ENCODE measurements at places on chromosomes 6 and 20.

GRCh38 chr6:154579046-154579445, 68.6 kb upstream of the CNKSR3 start:
- no peak overlapping the region for H3K27ac ChIP-seq
- H3K36me3 ChIP-seq = no peaks in the 10 kb centered on the region
- DNase-seq = no peak
- H3K4me3 ChIP-seq = no peak overlapping the region
- no peaks in the 10 kb centered on the region for H3K4me1 ChIP-seq

DNA sequence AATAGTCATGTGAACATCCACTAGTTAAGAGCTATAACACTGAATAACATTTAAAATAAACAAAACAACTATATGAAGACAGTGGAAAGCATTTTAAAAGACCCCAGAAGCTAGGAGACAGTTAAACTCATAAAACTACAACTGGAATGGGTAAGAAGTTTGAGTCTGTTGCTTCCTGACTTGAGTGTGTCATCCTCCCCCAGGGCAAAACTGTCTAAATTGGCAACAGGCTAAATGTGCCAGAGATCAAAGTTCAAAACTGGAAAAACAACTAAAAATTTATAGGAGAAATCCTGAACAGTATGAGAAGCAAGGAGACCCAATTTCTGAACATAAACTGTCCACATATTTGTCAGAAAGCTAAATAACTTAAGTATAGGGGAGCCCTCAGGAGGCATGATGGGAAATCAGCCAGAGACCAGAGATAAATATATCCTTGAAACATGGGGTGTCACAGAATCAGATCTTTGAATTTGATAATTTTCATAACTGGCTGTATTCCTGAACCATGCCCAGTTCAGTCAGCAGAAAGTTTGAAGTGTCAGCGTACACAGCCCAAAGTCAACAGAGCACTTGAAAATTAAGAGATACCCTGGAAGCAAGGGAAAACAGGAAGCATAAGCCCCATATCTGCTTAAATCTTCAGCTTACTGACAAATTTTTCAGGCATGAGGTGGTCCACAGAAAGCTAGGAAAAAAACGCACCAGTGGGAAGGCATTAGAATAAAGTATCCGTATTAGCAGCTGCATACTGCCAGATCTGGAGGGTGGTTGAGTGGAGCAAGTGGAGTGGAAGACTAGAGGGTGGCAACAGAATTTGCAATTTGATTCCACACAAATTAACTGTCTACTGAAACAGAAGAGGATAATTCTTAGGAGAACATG, 516.1 kb upstream of the MAN1A1 start:
- DNase-seq = no peak
- no peaks in the 10 kb centered on the region for H3K36me3 ChIP-seq
- H3K27ac ChIP-seq = no peak overlapping the region
- H3K4me1 ChIP-seq = no peaks in the 10 kb centered on the region

- no peak for DNase-seq
- peaks cover 3% of the 10 kb centered on the region for H3K4me1 ChIP-seq
These were observed 231.7 kb downstream of the SIM1 start for GRCh38 chr6:100232781-100233573.

- no peak overlapping the region for H3K27ac ChIP-seq
- peaks cover 25% of the 10 kb centered on the region for H3K4me1 ChIP-seq
These were observed 221.7 kb upstream of the ECI2 start for GRCh38 chr6:4356899-4357659.

DNA sequence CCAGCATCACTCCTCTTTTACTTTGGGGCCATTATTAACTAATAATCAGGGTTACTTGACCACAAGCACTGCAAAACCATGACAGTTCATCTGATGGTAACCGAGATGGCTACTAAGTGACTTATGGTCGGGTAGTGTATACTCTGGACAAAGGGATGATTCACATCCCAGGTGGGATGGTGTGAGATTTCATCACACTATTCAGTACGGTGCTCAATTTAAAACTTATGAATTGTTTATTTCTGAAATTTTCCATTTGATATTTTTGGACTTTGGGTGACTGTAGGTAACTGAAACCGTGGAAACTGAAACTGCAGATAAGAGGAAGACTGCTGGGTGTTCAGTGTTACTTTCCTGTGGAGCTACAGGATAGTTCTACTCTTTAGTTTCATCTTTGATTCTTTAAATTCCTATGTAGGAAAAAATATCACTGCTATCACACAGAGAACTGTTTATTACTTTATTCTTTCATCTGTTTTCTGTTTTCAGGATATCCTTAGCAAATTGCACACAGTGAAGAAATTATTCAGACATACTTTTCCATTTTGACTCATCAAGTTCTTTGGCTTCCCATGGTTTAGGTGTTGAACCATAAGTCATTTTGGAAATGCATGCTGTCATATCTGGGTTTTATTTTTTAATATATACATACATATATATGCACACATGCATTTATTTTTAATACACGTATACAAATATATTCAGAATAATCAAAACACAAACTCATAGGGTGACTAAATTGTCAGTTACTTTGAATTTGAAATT, 59.1 kb upstream of the C20orf144 start:
- no peak overlapping the region for H3K27ac ChIP-seq
- DNase-seq = no peak
- H3K4me1 ChIP-seq = no peaks in the 10 kb centered on the region
- no peak overlapping the region for H3K4me3 ChIP-seq
- H3K36me3 ChIP-seq = peaks cover 18% of the 10 kb centered on the region
- H3K27me3 ChIP-seq = no peaks in the 10 kb centered on the region

DNA sequence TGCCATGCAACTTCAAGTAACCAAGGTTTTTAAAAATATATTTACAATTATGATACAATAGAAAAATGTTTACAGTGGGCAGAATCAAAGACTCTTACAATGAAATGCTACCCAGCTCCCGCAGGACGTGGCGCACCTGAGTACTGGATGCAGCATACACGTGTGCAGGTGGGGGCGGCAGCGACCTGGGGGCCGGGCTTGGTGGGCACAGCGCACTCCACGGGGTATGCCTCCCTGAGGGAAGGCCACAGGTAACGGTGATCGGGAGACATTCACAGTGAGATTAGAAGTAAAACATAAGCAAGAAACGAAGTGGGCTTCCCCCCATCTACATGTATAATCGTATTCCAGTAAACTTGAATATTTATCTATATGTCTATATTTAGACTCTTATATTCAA, 54.2 kb downstream of the WDR27 start:
- H3K27me3 ChIP-seq = no peaks in the 10 kb centered on the region
- H3K36me3 ChIP-seq = peaks cover 32% of the 10 kb centered on the region
- no peak overlapping the region for H3K27ac ChIP-seq
- no peak for DNase-seq

- peaks cover 17% of the 10 kb centered on the region for H3K4me1 ChIP-seq
- no peak overlapping the region for H3K4me3 ChIP-seq
- no peak overlapping the region for H3K27ac ChIP-seq
These were observed 11.3 kb upstream of the GMPR start for GRCh38 chr6:16227048-16227562.

GRCh38 chr6:117496383-117496990, 14.0 kb downstream of the DCBLD1 start:
- no peak overlapping the region for H3K27ac ChIP-seq
- H3K27me3 ChIP-seq = no peaks in the 10 kb centered on the region
- no peak overlapping the region for H3K4me3 ChIP-seq
- DNase-seq = no peak

DNA sequence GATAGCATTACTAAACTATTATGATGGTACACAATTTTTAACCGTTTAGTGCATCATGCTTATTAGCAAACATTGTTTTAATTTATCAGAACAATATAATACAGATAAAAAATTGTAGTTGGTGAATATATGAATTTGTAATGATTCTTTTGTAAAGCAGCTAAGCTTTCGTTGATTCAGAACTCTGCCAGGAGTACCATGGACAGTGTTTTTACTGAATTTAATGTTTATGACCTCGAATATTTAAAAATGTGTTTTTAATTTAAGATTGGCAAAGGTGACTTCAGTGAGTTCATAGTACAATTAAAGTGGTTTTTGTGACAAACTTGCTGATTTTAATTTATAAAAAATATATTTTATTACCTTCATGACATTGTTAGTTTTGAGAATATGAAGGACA, 10.0 kb downstream of the AFDN start:
- H3K36me3 ChIP-seq = no peaks in the 10 kb centered on the region
- no peak overlapping the region for H3K4me3 ChIP-seq
- H3K27me3 ChIP-seq = no peaks in the 10 kb centered on the region
- DNase-seq = no peak

DNA sequence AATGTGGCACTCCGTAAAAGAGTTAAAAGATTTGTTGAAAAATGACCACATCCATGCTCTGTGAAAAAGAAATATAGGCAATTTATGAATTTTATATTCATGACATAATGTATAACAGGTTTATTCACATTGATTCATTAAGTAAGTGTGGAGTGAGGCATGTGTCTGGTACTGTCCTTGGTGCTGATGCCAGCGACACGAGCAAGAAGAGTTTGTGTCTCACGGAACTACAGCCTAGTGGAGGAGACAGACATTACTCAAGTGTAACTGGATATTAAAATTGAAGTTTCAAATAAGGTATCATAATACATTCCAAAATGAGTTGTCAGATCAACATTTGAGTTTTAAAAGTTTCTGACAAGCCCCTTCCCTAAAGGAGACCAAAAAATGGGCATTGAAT, 158.2 kb upstream of the PRND start:
- H3K27me3 ChIP-seq = no peaks in the 10 kb centered on the region
- no peak overlapping the region for H3K4me3 ChIP-seq
- no peak for DNase-seq
- H3K27ac ChIP-seq = no peak overlapping the region
- H3K4me1 ChIP-seq = no peaks in the 10 kb centered on the region

DNA sequence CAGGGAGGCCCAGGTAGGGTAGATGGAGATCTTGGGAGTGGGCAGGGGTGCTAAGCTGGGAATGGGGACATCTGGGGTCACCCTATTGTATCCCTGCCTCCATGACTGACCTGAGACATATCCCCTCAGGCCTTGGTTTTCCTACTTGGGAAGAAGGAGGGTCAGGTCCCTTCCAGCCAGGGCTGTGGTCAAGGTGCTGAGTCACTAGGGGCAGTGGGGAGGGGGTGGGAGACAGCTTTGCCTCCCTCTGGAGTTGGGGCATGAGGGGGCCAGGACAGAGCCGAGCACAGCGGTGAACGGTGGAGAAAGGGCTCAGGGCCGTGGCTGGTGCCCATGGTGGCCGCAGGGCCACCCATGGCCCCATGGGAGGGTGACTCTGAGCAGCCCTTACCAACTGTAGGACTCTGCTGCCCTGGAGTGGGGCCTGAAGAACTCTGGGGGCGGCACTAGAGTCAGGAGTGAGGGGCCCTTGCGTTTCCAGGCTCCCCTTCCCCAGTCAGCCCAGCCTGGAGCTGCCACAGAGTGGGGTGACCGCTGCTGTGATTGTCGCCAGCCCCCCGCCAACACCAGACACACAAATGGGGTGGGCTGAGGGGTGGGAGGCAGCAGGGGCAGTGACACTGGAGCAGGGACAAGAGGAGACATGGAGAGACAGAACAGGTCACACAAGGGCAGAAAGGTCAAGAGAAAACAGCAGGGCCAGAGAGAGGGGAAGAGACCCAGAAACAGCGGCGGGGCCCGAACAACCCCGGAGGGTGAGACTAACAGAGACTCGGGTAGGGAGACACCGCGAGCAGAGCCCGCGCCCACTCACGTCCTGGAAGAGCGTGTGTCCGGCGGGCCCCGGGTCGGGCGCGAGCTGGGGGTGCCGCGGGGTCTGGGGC, 576 bp downstream of the NECAB3 start:
- peaks cover 20% of the 10 kb centered on the region for H3K36me3 ChIP-seq
- peaks cover 69% of the 10 kb centered on the region for H3K4me1 ChIP-seq
- no peaks in the 10 kb centered on the region for H3K27me3 ChIP-seq

DNA sequence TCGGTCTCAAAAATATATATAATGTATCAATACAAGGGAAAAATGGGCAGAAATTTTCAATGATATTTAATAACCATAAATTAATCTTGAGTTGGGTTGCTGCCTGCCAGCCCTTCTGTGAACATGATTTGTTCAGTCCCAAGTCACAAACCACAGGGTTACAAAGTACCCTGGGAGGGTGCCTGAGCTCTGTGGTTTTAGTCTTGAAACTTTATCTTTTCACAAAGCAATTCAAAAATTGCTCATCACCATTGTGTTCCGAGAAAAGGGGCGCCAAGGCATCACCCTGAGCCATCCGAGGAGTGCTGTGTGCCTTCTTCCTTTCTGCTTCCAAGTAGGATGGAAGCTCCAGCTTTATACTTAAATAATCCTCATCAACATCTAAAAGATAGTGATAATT, 141.6 kb upstream of the AKAP12 start:
- H3K4me3 ChIP-seq = no peak overlapping the region
- H3K27me3 ChIP-seq = no peaks in the 10 kb centered on the region
- no peak overlapping the region for H3K27ac ChIP-seq
- DNase-seq = no peak
- H3K4me1 ChIP-seq = no peaks in the 10 kb centered on the region

- H3K36me3 ChIP-seq = no peaks in the 10 kb centered on the region
- no peak overlapping the region for H3K27ac ChIP-seq
- no peak overlapping the region for H3K4me3 ChIP-seq
- no peaks in the 10 kb centered on the region for H3K27me3 ChIP-seq
These were observed 53.6 kb downstream of the CCN2 start for GRCh38 chr6:131897621-131898020.

DNA sequence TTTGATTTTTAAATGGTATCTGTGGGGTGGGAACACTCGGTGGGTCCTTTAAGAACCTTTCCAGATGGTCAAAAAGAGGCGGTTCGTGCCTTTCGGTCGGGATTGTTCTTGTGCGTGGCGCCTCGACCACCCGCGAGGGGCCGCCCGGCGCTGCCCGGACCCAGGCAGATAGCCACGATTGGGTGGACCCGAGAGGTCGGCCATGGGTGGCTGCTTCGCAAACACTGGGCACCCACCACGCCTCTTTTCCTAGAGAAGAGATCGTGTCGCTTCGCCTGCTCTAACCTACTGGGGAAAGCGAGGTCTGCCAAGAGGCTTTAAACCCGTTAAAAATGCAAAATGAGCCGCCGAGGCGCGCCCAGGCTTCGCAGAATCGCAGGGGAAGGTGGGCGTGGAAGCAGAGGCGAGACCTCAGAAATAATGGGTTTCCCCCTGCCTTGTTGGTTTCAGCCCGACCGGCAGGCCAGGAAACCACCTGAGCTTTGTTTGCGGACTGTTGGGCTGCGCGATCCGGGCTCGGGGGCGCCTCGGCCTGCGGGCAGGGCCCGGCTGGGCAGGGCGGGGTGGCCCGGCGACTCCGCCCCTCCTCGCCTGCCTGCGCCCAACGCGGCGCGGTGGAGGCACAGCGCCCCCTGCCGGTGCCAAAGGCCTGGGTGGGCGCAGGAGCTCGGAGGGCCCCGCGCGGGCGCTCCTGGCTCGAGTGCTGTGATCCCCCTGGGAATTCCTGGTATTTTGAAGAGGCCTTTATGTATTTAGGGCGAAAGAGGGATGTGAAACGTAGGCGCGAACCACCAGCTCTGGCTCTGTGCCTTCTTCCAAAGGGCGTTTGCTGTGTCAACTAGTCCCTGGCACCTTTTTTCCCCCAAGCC, 1.6 kb downstream of the MARCKS start:
- no peaks in the 10 kb centered on the region for H3K36me3 ChIP-seq
- peak overlapping the region; percentile 99 for H3K27ac ChIP-seq
- no peaks in the 10 kb centered on the region for H3K27me3 ChIP-seq
- H3K4me1 ChIP-seq = no peaks in the 10 kb centered on the region
